CD4-positive, alpha-beta T cell treated with Interleukin-15 for 1 hour (primary cell): ENCODE measurements at places on chromosomes 5 and 9.

GRCh38 chr9:131622523-131622922 is 77.2 kb downstream of the PRRT1B start:
- peak; percentile 44 for DNase-seq

GRCh38 chr9:81266674-81267073 is 422.7 kb downstream of the TLE1 start:
- DNase-seq, result no peak

DNA sequence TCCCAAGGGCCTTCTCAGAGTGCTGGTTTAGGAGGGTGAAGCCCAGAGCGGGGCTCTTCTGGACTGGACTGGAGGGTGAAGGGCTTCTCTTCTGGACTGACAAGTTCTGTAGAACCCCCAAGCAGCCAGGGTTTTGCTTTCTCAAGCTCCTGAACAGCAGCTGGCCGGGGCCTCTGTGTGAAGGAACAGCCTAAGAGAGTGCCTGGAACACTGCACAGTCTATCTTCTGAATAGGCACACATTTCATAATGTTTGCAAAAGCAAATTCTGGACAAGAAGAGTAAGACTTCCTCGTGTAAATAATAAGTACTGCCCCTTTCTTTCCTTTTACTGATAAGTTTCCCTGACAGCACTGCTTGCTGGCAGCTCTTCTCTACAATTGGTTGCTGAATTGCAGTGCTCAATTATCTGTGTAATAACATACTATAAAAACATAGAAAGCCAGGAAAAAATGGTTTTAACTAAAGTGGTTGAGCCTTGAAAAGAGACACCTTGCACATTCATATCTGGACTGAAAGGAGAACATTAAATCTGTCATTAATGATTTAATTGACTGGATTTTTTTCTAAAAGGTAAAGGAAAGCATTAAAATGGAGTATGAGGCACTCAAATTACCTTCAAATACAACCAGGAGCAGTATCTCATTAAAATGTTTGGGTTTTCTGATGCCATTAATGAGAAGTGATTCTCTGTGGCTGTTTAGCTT is 20.5 kb downstream of the MAST4 start:
- no peak for DNase-seq

DNA sequence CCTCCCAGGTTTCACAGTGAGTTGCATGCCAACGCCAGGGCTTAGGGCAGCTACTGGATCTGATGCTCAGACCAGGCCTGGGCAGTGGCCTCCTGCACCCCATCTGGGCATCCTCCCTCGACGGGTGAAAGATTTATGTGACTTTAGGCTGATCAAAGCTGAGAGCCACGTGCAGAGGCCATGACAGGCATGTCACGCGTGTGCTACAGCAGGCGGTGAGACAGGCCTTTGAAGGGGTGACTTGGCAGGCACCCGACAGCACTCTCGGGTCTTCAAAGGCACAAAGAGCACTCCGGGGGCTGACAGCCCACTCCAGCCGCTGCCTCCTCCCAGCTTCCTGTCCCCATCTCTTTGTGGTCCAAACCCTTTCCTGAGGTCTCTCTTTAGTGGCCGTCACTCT is 66.2 kb downstream of the NTNG2 start:
- DNase-seq, result no peak

- DNase-seq, result no peak
Measured at GRCh38 chr5:172868924-172869591, 35.0 kb downstream of the ERGIC1 start.

DNA sequence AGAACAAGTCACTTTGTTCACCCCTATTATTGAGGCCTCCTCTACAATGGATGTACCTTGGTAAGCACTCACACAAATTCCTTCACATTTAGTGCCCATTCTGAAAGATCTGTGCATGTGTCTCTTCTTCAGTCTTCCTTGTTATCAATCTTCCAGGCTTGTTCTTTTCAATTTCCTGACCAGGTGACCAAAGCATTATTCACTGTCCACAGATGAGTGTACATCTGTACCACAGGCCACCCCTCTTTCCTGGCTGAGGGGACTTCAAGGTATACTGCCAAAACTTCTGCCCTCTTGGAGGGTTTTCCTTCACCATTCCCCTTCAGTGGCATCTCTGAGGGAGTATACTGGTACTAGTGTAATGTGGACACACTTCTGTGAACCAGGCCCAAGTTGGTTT is 25.5 kb upstream of the STOM start:
- no peak for DNase-seq

GRCh38 chr5:28415791-28416443 is 1377.5 kb upstream of the CDH9 start:
- no peak for DNase-seq

DNA sequence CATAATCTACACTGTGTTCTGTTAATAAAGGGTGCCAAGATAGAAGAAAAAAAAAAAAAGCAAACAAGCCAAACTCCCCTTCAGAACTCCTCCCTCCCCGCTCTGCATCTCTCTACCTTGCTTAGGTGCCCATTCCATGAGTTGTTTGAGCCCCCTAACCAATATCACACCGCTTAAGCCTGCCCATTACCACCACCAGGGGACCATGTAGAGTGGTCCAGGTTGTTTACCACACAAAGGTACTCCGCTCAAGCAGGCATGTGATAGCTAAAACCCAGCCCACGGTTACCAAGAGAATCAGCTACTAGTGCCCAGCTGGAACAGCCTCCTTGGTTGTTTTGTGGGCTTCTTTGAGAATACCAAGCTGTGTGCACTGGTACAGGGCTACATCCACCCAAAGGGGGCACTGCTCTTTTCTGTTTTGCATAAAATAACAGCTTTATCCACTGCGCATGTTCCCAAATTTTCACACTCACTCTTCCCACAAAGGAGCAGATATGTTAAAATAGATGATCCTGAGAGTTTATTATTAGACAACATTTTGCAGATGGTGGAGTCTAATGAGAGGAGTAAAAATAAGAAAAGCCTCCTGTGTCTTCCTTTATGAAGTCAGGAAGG is 304.1 kb downstream of the DEPDC1B start:
- no peak for DNase-seq

- DNase-seq, result no peak
Measured at GRCh38 chr9:116020146-116020545, 133.4 kb upstream of the PAPPA start.

DNA sequence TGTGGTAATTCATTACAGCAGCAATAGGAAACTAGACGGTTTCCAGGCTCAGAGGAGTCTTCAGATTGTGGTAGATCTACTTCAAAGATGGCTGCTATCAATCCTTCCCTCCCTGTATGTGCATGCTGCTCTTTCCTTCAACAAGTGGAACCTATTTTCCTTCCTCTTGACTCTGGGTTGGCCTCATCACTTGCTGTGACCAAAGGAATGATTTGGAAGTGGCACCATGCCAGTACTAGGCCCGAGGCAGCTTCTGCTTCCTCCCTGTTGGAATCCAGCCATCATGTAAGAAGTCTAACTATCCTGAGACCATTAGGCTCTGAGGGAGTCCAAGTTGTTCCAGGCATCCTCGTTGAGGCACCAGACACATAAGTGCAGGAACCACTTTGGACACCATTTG is 46.5 kb upstream of the MCTP1 start:
- no peak for DNase-seq

GRCh38 chr5:54673523-54674225 is 156.1 kb downstream of the SNX18 start:
- peak; percentile 84 for DNase-seq

DNA sequence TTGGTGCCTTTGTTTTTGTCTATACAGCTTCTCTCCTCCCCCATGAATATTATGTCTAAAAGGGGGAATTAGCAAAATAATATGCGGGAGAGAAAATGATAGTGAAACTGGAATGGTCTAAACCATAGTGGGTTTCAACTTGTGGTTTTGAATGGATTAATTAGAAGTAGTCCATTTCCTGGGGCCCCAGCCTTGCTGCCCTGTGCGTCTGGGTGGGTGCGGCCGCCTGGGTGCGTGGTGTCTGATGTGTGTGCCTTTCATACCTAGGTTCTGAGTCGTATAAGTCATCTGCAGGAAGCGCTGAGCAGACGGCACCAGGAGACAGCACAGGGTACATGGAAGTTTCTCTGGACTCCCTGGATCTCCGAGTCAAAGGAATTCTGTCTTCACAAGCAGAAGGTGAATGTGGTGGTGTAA is 120.0 kb upstream of the CACNA1B start:
- DNase-seq, result peak; percentile 57

- DNase-seq, result no peak
Measured at GRCh38 chr5:139251695-139252288, 41.7 kb upstream of the MATR3 start.

DNA sequence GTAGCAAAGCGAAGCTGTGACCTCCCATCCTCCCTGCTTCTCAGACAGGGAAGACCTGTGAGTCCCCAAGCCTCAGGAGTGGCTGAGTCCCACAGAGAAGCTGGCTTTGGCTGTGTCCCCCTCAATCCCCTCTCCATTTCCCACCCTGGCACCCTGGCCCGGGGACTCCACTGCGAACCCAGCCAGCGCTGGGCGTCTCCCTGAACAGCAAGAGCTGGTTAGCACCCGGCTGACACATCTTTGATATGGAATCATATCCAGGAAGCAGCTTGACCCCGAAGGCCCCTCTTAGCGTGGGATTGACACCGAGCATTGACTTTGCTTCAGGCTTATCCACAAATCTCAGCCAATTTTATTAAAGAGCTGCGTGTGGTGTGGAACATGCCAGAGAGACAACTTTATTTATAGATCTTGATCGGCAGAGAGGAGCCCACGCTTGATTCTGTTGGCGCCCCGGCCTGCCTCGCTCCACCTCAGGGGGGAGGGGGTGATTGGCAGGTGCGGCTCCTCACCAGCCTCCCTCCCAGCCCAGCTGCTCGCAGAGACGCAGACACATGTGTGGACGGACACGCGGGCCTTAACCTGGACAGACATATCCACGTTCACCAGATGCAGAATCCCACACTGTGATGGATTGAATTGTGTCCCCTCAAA is 120.7 kb upstream of the MVB12B start:
- no peak for DNase-seq

- no peak for DNase-seq
Measured at GRCh38 chr9:110131499-110131898, 76.5 kb downstream of the C9orf152 start.

GRCh38 chr5:30499402-30499801 is 694.1 kb upstream of the CDH6 start:
- DNase-seq, result no peak

DNA sequence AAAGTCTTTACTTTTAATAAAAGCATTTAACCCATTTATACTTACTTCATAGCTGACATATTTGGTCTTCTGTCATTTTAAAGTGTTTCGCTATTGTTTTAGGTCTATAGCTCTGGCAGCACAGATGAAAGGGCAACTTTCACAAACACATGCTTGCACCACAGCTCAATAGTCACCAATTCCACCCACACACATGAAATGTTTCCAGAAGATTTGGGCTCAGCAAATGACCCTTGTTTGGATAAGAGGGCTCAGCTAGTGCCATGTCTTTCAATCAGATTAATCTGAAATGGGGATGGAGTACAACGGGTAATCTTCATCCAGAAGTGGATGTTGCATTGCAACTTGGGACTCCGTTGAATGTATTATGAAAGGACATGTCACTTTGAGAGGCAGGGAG is 176.0 kb downstream of the FGF18 start:
- no peak for DNase-seq

DNA sequence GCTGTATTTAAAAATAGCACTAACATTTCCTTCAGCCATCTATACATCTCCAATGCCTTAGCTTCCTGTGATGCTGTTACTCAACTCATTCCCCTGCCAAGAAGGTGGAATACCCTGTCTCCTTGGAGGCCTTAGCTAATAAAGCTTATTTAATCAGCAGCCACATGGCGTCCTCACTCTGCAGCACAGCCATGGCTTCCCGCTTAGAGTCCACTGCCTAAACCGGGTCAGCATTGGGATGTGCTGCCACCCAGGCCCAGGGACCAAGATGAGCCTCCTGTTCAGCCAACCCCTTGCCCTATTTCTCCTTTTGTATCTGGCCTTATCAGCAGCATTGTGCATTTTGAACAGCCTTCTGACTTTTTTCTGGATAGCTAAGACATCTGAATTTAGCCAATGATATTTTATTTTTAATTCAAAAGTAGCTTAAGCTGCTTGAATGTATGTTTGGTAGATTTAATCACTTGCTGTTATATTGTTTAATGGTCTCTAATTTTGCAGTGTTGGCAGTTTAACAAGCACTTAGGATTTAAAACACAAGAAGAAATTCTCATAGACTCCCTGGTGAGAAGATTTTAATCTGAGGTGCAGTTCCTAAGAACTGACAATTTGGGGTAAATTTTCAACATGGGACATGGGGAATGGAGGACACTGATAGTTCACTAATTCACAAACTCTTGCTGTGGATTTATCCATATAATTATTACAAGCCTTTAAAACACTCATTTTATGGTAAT is 113.0 kb downstream of the RPS23 start:
- no peak for DNase-seq

DNA sequence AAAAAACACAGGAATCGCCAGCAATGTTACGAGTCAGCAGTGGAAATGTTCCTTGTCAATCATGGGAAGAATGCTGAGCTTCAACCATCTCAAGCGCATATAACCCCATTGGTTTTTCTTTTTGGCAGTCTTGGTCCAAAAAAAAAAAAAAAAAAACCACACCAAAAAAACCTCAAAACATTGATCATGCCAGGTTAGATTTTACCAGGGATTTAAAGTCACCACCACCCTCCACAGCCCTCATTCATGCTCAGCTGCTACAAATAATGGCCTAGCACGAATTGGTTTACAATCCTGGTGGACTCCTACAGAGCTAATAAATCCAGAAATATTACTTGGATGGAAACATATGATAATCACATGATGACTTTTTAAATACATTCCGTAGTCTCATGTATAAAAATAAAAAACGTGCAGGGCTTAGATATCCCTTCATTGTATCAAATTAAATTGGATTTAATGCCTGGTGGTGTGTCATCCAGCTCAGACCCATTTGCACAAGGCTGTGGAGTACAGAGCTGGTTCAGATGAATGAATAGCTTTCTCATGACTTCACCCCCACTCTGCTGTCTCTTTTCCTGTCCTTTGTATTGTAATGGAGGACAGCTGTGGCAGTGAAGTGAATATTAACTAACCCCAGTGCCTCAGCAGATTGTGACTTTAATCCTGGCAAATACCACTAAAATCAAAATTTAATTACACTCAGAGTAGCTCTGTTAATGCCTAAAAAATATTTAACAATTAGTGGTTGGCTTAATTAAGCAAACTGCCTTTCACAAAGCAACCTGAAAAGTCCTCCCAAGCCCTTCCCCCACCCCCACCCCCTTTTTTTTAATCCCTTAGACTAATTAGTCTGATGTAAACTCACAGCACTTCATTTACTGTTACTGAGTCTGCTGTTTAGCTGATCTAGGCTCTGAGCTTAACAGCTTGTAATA is 626.5 kb upstream of the ZNF608 start:
- no peak for DNase-seq

- DNase-seq, result no peak
Measured at GRCh38 chr9:126114409-126114760, 212.2 kb upstream of the MVB12B start.

- no peak for DNase-seq
Measured at GRCh38 chr5:72709341-72709740, 107.1 kb upstream of the TNPO1 start.
